HepG2 (cell line): ENCODE measurements at places on chromosomes 7 and 10. TPM values are rescaled to one million over a fixed set of nuclear protein-coding genes. Genes with fewer than 3 reads are reported as not detected.

DNA sequence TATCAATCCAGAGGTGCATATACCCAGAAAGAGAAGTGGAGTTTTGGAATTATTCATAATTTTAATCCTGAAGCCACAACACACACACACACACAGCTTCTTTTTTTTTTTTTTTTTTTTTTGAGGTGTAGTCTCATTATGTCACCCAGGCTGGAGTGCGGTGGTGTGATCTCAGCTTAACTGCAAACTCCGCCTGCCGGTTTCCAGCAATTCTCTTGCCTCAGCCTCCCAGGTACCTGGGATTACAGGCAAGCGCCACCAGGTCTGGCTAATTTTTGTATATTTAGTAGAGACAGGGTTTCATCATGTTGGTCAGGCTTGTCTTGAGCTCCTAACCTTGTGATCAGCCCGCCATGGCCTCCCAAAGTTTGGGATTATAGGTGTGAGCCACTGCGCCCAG lies 35.4 kb downstream of the TET1 start:
- DNase-seq: no peak

DNA sequence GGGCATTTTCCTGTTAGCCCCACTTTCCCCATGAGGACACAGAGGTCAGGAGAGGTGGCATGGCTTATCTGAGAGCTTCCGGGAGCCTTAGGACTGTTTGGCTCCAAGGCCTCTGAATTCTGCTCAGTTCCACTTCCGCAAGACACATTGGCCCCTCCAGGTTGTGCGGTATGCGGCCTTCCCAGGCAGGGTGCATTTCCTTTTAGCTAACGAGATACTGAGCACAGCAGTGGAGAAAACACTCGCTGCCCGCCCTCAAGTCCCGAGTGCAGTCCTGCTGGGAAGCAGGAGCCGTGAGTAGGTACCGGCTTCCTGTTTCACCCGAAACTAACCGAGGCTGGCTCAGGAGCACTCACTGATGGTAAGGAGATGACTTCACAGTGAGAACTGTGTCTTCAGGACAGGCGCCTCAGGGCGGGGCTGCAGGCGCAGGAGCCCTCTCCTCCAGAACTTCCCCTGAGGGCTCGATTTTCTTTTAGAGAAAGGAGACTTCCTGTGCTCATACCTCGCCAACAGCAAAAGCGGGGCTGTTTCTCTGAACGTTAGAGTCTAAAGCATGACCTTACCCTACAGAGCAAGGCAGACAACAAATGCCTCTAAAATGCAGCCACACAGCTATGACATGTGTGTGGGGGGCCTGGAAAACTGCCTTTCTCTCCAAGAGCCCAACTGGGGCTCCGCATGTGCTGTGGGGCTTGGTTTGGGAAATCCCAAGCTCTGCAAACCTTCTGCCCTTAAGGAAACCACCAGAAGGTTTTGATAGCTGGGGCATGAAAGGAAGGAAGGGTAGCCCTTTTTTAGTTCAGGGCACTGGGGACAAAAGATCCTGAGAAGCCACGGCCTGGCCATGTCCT lies 25.9 kb downstream of the RGS10 start:
- no peak for DNase-seq

- DNase-seq: peak; percentile 6
These were observed 114.4 kb upstream of the CDK1 start for GRCh38 chr10:60663850-60664249.

DNA sequence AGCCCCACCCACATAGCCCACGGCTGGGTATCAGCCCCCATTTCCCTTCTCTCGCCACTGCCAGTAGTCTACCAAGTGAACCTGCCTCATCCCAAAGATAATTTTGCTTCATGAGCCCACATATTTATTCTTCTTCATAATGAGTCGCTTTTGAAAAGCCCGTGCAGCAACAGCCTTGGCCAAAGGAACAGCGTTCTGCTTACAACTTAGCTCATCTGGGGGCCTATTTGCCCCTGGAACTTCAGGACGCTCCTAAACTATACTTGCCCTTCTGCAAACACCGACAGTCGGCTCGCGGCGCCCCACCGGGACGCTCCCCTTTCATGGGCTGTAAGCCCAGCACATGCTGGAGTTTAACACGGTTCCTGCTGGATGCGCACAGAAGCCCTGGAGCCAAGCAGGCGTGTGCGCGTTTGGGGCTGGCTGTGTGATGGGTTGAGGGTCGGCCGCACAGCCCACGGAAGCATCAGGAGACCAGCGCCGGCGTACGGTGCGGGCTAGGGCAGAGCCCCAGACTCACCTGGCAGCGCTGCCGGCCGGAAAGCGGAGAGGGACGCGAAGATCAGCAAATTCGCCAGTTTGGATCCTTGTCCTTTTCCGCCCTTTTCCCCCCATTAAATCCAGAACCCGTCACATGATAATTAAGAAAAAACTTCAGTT lies 370 bp downstream of the TMEM60 start:
- DNase-seq: no peak

GRCh38 chr10:5614155-5614721 lies 52.2 kb downstream of the ASB13 start:
- no peak for DNase-seq

DNA sequence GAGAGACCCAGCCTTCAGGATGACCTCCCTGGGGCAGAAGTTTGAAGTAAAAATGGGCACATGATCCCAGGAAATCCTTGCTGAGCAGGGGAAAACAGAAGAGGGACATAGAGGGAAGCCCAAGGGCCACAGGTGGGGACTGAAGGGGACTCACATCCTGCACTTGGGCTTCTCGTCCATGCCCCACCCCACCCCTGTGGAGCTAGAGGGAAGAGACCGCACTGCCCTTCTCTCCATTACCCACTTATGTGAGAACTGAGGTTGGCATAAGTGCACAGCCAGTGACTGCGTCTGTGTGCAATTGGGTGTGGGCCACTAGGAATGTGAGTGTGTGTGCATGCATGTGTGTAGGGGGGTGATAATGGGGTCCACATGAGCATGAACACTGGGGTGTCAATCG lies 43.4 kb upstream of the SLF2 start:
- no peak for DNase-seq

GRCh38 chr7:49398746-49399145 lies 374.7 kb upstream of the VWC2 start:
- no peak for DNase-seq

DNA sequence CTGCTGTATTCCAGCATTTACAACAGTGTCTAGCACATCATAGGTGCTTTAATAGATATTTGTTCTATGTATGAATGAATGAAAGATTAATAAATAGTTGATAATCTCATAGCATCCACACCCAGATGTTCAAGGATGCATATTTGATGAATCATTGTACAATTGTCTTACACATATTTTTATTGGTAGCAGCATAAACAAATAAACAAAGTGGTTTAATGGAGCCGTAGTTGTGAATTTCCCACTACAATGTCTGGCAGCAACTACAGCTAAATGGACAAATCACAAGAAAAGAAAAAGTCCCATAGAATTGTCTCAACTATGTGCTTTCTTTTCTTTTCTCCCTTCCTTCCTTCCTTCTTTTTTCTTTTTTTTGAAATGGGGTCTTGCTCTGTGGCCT lies 150.8 kb downstream of the NRP1 start:
- DNase-seq: no peak

DNA sequence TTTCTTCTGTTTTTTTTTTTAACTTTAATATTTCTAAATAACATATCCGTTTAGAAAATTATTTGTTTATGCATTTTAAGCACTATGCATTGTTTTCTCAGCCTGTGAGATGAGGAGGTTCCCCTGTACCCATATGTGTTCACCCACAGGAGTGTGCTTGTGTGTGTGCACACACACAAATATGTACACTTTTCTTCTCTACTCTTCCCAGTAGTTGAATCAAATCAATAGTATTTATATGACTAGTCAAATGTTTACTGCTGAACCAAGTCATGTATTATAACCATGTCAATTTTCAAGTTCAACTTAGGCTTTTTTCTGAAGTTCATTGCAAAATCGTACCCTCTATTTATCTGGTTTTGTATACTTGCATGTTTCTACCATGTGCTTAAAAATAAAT lies 37.3 kb downstream of the HDAC9 start:
- no peak for DNase-seq

- no peak for DNase-seq
These were observed 78.4 kb downstream of the IPMK start for GRCh38 chr10:58189269-58189668.

- no peak for DNase-seq
These were observed 98.4 kb downstream of the VOPP1 start for GRCh38 chr7:55473932-55474331.

DNA sequence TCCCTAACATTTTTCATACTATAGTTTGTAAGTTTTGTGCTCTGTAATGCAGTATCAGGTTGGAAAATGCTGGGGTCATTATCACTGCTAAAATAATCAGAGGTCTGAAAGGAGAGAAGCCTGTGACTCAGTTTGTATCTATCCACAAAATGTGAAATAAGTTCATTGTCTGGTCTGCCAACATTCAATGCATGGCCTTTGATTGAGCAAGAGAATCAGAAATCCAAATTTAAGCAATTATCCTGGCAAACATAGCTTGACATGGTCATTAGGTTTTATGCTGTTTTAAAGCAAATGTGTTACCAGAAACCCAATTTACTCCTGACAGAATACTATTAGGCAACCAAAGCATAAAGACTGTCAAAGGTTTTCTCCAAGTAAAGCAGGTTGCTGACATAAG lies 709.7 kb upstream of the SEMA3D start:
- DNase-seq: no peak

DNA sequence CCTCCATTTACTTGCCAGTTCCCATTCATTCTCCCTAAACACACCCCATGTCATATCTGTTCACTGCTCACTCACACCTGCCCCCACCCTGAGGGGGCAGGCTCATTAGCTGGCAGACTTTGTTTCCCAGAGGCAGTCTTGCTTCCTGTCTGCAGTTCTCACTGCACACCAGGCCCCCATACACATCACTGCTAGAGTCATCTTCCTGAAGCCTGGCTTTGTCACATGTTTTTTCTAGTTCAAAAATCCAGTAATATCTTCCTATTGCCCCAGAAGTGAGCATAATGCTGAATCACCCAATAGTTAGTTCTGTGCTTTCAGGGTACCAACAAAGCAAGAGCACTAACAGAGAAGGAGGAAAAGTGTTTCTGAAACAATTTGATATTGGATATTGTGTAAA lies 1.9 kb downstream of the LRRC72 start:
- no peak for DNase-seq

Gene SYT15B
- total RNA-seq: 0.04 TPM in 1 of 2 replicates, not detected in the other

Gene CYP2C19
- total RNA-seq: not detected in 2 replicates

Gene MSS51
- 0.18 and 0.91 TPM in 2 replicates for total RNA-seq

Gene KLF14
- total RNA-seq: not detected in 2 replicates

Gene TAS2R5
- 0.65 and 1.7 TPM in 2 replicates for total RNA-seq
